Stimulated activated CD8-positive, alpha-beta memory T cell treated with anti-CD3 and anti-CD28 coated beads, Interleukin-7, amount 100 ng/mL, for 48 hours (primary cell): ENCODE measurements at places on chromosomes 1 and 21.
A peak's percentile ranks its signal among the peaks of the same experiment; 100 is the strongest.

DNA sequence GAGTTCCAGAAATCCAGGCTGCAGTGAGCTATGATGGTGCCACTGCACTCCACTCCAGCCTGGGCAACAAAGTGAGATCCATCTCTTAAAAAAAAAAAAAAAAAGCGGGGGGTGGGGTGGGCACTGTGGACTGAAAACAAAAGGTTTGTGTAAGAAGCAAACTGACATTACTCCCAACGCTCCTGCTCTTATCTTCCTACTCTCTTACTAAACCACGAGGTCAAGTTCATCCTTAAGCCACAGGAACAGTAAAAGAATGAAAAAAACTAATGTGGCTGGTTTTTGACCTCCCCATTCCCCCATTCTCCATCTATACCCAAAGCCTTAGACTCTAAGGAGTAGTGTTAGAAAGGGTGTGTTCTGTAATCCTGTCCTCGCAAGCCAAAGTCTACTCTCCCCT is 30.8 kb downstream of the TFAP2E start:
- DNase-seq, result no peak

DNA sequence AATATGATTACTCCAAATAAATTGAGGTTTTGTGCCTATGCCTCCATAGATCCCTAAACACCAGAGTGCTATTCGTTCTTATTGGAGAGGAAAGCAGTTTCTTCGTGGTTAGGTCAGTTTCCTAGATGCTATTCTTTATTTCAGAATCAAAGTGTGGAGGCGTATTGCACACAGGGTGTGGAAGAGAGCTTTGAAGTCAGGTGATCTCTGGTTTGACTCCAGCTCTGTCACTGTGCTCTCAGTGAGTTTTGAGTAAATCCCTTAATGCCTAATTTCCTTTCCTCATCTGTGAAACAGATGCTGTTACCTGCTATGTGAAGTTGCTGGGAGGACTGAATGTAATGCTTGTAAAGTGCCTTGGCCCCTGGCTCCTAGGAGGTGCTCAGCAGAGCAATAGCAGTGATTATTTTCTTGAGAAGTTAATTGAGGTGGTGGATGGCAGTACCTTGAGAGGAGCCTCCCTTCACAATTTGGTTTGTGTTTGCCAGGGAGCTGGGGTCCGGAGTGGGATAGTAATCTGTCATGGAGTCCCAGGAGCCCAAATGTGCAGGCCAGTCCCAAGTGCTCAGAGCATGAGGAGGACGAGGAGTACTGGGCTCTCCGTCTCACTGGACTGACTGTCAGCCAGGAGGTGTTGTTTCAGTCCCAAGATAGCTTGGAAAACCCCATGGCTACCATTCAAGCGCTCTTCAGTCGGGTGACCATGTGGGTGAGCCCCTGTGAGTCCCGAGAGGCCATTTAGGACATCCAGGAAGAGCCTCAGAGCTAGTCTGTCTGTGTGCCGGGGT is 14.9 kb downstream of the NTPCR start:
- no peak for DNase-seq

GRCh38 chr1:201925981-201926645 is 20.2 kb downstream of the LMOD1 start:
- no peak for DNase-seq

- DNase-seq, result no peak
Measured at GRCh38 chr21:14691914-14692313, 145.8 kb upstream of the SAMSN1 start.

DNA sequence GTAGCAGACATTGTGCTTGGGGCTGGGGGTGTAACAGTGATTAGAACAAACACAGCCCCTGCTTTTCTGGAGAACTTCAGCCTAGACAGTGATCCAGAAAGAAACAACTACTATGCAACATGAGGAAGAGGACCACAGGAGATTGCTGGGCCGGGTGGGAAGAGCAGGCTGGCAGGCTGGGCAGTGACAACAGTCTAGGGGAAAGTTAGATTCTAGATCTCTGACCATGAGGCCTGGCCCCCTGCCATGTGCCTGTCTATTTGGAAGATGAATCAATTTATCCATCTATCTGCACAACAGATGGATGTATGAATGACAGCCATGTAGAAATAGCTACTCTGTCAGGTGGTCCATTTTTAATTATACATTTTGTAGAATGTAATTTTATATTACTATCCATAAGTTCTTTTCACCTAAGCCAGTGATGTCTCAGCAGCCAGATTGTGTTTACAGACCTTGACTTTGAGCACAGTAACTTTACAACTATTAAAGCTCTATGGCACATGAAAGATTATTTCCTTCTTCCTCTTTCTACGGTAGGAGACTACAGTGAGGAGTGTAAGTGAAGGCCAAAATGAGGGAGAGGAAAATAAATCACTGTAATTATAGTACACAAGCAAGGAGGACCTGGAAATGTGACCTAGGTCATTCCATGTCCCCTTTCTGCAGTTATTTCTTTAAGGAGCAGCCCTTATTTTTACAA is 15.5 kb downstream of the CLIC6 start:
- DNase-seq, result no peak

- DNase-seq, result no peak
Measured at GRCh38 chr1:244839656-244840055, 4.2 kb downstream of the COX20 start.

DNA sequence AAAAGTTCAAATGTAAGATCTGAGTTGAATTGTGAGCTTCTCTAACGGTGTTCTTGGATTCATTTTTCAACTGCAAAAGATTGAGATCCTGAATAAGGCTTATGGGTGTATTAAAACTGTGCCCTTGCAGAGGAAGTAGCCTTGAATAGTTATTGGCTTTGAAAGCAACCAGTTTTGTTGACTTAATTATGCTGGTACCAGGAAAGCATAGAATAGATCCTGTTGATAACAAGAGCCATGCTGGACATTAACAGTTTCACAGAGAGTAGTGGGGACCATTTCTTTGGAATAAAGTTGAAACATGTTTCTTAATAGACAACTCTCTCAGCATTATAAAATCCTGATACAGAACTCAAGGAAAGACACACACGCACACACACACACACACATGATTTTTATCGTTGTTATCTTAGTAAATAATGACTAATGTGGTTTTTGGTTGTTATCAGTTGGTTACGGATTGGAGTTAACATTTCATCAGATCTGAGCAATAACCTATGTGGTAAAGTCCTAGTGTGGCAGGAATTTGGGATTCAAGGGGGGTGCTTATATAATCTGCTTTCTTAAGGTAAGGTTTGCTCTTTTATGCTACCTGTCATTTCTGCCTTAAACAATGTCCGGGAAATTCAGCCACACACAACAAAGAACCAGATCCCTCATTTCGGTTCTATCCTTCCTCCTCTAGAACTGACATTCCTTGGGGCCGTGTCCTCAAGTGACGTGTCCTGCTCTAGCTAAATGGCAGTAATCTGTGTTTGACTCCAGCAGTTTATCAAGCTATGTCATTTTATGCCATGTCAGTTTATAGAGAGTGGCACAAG is 330.9 kb downstream of the CHRM3 start:
- DNase-seq, result no peak

DNA sequence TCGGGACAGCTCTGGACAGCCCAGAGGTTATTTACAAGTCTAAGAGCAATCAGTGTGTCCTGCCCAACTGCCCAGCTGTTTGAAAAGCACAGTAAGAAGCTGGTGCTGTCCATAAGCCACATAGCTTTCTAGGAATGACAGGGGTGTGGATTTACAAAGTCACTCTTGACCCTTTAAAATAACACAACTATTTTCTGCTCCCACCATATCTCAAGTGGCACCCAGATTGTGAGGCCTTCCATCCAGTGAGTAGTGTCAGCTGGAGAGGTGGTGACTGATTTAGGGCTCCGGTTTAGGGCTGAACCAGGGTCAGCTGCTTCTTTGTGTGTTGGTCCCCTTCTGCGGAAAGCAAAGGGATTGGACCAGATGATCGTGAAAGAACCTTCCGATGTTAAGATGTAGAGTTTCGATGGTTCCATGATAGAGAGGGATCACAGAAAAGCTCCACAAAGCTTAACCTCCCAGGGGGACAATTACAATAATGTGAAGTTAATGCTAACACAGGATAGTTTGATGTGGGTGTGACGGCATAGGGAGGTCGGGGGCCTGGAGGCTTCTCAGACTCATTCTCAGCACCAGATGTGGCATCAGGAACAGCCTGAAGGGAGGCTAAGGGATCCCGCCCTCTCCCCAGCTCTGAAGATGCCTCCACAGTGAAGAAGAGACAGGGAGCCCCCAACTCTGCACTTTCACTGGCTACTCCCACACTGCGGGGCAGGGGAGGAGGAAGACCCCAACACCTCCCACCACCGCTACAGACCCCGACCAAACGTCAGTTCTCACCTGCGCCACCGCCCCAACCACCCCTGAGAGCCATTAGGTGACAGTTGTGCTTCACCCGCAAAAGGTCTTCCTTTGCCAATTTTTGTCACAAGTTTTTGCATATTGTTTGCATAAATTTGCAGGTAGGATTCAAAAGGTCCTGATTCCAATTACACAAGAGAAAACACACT is 40.6 kb downstream of the LRRC3 start:
- no peak for DNase-seq

- no peak for DNase-seq
Measured at GRCh38 chr1:174269989-174270651, 110.8 kb downstream of the RABGAP1L start.

DNA sequence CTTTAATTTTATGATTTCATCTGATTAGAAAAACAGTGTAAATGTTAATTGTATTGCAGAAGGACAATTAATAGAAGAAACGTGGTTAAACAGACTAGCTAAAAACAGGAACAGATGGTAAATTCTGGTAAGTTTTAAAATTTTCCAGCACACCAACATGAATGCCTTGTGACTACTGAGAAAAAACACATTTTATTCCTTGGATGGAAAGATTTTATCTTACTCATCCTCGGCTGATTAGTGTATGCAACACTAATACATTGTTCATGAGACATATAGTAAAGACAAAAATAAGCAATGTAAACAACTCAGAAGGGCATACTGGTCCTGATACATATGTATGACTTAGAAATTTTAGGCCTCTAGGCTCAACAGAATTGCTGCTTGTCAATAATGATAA is 4.9 kb upstream of the AK5 start:
- no peak for DNase-seq

- no peak for DNase-seq
Measured at GRCh38 chr1:59156526-59157199, 140.2 kb upstream of the FGGY start.

- no peak for DNase-seq
Measured at GRCh38 chr21:32143241-32143939, 135.5 kb downstream of the MIS18A start.

DNA sequence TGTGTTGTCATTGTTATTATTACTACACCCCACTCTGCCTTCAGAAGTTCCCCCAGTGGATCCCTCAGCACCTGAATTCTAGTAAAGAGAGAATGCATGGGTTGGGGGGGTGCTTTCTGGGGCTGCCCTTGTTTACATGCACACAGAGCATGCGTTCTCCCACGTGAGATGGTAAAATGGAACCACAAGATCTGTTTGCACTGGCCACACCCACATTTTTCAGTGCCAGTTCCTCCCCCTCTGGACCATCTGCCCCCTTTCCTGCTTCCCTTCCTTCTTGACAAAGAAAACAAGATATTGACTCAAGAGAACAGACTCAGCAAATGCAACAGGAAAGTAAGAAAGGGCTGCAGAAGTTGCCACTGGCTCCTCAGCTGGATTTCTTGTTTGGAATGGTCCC is 8.9 kb downstream of the SLC6A17 start:
- no peak for DNase-seq

GRCh38 chr1:149888247-149888998 is 10.9 kb upstream of the BOLA1 start:
- DNase-seq, result peak; percentile 80

GRCh38 chr1:183609313-183609712 is 19.1 kb upstream of the NCF2 start:
- DNase-seq, result no peak

DNA sequence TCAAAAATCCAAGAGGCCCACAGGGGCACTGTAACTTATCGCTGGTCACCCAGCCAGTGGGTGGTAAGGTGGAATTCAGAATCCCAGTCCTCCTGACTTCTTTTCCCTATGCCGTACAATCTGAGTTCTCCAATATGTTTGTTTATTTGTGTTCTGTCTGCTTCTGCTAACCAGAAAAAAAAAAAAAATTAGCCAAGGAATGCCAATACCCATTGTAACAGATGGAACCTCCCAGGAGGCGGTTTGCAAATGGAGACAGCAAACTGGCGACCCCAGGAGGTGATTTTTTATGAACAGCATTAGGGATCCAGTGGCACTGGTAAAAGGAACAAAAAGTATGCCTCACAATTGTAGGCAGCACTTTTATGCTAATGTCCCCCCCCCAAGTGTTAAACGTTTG is 189.0 kb upstream of the FGGY start:
- no peak for DNase-seq

DNA sequence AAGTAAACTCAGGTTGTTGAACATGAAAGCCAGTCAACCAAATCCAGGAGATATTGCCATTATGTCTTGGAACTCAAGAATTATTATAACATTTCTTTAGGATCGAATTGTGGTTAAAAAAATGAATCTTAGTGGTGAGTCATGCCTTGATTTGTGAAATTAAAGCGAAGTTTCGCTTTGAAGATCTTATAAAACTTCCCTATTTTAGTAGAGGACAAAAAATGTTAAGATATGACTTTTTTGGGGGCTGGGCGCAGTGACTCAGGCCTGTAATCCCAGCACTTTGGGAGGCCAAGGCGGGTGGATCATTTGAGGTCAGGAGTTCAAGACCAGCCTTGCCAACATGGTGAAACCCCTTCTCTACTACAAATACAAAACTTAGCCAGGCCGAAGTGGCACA is 39.5 kb upstream of the PTBP2 start:
- no peak for DNase-seq

DNA sequence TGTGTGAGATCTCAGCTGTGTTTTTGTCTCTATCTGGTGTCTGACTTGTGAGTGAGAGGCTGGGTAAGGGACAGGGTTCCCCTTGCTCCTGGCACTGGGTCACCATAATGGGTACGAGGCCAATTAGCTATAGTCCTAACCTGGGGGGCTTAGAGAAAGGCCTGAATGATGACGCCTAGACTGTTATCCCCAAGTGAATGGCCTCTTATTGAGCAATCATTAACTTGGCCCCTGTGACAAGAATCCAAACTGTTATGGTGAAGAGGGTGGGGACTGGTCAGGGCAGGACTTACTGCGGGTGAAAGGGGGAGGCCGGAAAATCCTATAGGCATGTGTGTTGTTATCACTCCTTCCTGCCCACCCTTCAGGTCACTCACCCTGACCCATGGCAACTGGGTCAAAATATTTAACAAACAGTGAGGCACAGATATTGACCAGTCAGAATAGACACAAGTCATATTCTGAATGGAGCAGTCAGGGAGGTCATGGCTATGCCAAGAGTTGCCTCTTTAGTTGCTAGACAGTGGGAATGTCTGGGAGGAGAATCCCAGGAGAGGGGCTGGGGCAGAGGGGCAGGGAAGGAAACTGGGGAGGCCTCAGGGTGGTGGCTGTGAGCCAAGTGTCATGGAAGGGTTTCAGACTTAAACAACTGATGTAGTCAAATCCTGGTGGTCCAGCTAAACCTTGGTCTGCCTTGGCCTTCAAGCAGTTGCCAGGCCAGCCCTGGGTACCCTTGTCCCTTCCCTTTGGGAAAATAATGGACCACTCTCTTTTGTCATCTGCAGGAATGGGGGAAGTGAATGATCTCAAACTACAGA is 3.2 kb downstream of the NR0B2 start:
- DNase-seq, result no peak

GRCh38 chr1:67755619-67756018 is 70.6 kb downstream of the GADD45A start:
- DNase-seq, result no peak
